ENCODE measurements at places on chromosomes 4 and X.

DNA sequence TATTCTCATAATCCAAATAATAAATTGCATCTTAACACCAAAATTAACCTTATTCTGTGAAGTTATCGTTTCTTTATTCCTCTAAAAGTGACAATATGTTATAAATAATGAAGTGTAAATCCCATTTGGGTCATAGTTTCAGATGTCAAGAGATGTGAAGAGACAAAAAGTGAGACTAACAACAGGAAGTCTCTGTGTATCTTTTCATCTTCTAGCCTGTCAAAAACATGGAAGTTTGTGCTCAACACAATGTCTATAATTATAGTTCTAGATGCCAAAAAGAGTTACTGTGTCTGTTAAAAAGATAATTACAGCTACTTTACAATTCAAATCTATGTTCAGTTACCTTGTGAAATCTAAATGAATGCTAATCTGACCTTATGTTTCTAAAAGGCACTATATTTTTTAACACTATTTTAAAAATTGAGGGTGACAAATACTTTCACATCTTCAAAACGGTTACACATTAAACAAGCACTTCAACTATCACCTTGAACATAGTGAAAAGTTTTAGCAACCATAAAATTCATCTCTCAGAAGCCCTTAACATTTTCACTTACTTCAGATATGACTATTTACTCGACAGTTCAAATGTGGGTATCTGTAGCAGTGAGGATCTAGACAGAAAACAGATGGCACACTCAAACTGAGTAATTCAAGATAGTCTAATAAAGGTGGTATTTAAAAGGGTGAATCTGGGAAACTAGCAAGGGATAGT lies 509.8 kb downstream of the ARAP2 start:
- no peak for DNase-seq

DNA sequence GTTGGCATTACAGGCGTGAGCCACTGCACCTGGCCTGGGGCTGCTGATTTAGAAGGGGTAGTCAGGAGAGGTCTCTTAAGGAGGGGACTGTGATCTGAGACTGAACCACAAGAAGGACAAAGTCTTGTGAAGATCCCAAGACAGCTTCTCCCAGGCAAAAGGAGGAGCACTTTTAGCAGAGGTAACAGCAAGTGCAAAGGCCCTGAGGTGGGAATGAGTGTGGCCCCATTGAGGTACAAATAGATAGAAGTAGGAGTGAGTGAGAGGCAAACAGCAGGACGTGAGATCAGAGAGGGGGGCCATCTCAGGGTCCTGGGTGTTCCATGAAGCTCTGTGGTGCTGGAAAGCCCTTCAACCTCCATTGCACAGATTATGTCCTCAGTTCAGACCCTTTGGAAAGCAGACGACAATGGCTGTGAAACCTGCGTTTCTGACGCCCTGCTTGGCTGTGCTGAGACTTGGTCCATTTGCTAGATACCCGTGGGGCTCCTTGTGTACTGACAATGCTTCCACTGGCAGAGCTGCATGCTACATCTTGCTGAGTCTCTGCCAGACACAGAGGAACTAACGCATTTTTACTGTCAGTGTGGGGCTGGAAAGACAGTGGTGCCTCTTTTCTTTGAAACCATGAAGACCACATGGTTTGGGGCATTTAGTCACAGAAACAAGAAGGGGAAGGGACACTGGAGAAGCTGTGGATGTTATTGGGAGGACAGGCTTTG lies 1.3 kb upstream of the CCKAR start:
- no peak for DNase-seq

DNA sequence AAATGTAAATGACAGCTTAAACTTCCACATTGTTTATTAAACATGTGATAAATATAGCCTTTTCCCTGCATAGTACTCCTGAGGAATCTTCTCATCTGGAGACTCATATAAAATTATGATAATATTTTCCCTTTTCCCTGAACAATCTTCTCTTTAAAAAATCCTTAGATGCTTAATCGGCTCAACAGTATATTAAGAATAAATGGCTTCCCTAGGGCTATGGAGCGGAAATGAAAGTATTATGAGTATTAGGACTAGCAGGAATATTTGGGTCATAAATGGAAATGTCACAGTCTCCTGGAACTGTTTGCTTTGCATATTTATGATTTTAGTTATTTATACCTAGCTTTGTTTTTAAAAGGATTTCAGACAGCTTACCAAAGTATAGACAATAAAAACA lies 200.7 kb upstream of the PDE5A start:
- no peak for DNase-seq

- peak; percentile 51 for DNase-seq
Measured at GRCh38 chrX:39969099-39969818, 128.5 kb downstream of the BCOR start.

GRCh38 chrX:13700380-13700779 lies 11.5 kb downstream of the RAB9A start:
- DNase-seq: no peak

GRCh38 chr4:3514806-3515501 lies 17.3 kb downstream of the LRPAP1 start:
- DNase-seq: no peak

DNA sequence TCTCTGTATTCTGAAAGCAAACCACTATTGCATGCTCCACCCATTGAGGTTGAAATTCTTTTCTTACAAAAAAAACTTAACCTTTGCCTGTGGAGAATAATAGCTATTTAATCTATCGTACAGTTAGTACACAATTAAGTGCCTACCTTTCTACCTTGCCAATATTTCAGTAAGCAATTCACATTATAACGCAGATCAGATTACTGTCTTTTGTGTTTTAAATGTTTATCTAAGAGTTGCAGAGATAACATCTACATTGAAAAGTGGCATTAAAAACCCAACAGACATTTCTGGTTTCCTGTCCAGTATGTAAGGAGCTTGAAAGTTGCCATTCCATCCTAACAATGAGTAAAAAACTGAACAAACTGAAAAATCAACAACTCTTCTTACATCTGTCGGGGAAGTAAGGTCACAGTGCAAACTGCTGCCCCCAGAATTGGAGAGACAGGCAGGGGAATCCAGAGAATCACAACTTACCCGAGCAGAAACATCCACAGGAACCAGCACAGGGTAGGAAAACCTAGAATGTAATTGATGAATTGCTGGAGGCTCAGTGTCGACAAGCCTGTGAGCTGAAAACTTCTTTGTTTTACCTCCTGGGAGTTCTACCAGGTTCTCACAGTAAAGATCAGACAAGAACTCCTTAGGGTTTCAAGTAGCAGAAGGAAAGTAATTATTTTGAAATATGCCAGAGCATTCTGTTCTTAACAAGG lies 27.3 kb upstream of the ACSL4 start:
- no peak for DNase-seq

DNA sequence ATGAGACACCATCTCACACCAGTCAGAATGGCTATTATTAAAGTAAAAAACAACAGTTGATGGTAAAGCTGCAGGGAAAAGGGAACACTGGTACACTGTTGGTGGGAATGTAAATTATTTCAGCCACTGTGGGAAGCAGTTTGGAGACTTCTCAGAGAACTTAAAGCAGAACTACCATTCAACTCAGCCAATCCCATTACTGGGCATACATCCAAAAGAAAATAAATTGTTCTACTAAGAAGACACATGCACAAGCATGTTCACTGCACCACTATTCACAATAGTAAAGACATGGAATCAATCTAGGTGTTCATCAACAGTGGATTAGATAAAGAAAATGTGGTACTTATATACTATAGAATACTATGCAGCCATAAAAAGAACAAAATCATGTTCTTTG lies 135.0 kb downstream of the REELD1 start:
- DNase-seq: no peak

GRCh38 chr4:130025701-130026100 lies 929.7 kb downstream of the C4orf33 start:
- no peak for DNase-seq

- no peak for DNase-seq
Measured at GRCh38 chr4:6686104-6686787, 7.4 kb upstream of the S100P start.

DNA sequence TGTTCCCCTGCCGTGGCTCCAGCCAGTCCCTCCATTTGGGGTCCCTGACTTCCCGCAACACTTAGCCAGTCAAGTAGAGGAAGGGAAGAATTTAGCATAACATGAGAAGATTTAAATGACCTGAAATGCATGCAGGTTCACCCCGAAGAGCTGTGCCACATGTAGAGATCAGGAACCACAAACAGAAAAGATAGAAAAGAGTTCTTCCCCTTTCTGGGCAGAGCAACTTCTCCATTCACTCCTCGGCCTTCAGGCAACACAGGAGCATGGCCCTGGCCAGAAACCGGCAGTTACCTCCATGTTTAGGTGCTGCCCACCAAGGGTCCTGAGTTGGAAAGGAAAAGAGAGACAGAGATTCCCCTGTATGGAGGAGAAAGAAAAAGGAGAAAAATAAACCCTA lies 5.2 kb downstream of the NLRP2B start:
- no peak for DNase-seq

DNA sequence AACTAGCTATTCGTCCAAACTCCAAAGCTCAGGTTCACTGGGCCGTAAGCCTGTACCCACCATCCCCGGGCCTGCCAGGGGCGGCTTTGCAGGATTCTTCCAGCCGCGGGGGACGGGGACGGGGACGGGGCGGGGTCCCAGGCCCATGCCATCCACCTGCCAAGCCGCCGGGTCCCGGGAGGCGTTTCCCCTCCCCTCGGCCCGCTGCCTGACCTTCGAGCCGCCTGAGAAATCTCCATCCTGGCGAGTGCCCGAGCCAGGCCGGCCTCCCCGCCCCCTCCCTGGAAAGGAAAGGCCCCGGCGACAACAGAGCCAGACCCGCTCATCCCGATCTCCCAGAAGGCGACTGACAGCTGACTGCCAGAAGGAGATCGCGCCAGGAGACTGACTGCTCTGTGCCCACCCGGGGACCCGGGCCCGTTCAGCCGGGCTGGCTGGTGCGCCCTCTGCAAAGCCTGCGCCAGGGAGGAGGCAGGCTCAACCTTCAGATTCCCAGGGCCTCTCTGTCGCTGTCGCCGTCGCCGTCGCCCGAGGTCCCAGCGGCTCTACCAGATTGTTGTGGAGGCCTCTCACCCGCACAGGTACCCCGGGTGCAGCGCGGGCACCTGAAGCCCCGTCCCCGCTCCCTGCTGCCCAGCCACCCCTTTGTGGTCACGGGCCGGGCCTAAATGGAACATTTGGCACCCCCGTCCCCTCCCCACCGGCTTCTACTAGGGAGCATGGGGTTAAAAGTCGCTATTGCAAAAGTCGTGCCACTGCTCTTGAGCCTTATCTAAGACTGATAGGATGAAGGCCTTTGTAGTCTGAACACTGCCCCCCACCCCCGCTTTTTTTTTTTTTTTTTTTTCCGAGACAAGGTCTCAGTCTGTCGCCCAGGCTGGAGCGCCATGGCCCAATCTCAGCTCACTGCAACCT lies at the start of gene RGN:
Gene RGN (plus strand): TSS at position 315 of the 915 bp plus-strand sequence. CDS start 2,702 bp downstream, outside the sequence.
- DNase-seq: peak; percentile 41

- no peak for DNase-seq
Measured at GRCh38 chrX:40010550-40011321, 87.0 kb downstream of the BCOR start.

DNA sequence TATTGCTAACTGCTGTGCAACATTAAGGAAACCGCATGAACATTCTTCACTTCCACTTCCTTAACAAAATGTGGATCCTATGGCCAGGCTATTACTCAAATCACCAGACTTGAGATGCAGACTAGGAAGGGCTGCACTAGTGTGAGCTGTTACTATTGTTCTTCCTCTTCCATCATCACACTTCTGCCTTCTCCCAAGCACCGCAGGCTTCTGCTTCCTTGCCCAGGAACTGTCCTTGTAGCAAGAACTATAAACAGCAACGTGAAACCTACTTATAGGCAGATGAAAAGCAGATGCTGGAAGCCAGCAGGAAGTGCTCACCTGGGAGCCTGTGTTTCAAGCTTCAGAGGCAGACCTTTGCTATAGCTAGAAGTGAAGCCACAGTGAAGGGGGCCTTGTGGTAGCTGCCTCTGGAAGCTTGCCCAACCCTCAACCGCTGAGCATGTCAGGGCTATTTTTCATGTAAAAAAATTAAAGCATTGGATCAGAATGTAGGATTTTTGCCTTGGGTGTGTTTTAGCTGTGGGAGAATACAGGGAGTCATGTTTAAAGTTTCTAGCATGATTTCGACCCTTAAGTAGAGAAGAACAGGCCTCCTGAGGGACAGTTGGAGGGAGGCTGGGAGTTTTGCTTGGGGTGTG lies 43.9 kb downstream of the CLNK start:
- no peak for DNase-seq

- DNase-seq: no peak
Measured at GRCh38 chr4:12123707-12124106, 695.0 kb upstream of the HS3ST1 start.

- DNase-seq: no peak
Measured at GRCh38 chrX:68421636-68422035, 11.7 kb downstream of the OPHN1 start.

DNA sequence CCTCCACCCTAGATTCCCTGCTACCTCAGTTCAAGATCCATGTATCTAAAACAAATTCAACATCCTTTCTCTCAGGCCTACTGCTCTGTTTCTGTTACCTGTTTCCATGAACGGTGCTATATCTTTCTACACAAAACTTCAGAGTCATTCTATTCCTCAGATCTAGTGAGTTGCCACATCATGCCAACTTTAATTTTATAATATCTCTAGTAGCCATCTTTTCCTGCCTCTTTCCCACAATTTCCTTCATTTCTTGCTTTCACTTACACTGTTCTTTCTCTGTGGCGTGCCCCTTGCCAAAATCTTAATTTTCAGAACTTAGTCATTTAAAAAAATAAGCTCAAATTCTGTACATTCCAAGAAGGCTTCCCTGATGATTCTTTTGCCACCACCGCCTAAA lies 15.2 kb downstream of the GUCY1A1 start:
- no peak for DNase-seq

DNA sequence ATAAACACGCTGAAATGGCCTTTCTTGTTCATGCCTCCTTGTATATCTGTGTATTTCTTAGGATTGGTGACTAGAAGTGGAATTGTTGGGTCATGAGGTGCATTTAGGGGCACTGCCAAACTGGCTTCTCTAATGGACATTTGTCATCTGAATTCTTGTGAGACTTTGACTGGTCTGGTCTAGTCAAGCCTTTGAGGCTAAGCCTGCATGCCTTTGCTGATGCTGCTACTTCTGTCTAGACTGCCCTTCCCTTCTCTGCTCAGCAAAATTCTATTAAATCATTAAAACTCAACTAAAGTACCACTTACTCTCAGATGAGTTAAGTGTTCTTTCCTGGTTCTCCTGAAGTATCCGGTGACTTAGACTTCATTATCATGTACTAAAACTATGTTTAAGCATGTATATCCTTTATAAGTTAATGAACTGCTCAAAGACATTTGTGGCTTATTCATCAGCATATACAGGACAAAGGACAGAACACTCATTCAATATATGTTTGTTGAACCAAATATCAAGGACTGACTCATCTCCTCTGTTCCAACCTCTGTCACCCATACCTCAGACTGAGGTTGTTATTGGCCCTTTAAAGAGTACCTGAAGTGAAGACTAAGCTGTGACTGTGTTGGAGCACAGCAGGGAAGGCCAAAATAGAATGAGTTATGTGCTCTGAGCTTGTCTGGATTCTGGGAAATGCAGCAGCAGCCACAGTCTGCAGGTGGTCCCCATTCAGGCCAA lies 9.0 kb downstream of the TCEAL1 start:
- DNase-seq: no peak

- peak; percentile 91 for DNase-seq
Measured at GRCh38 chr4:127782275-127783025, at the start of gene HSPA4L. TSS of gene HSPA4L (plus strand) at chr4:127782322. CDS start at chr4:127782551, 229 bp downstream.
